ENCODE measurements at places on chromosomes 2 and 18.

GRCh38 chr2:50650403-50650810 is 381.5 kb downstream of the NRXN1 start:
- DNase-seq: no peak

DNA sequence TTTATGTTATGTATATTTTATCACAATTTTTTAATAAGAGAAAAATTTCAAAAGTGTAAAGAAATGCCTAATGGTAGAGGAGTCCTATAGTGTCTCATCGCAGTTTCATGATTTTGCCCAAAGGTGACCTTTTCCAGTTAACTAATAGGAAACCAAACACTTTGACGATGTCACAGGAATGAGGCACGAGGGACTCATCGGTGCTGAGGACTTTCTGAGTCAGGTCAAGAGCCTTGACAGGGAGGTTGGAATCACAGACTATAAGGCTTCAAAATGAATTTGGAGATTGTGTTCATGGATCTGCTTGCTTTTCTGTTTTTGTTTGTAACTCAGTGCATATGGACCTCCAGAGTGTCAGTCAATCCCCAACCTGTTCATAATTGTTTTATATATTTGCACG is 15.1 kb upstream of the RTTN start:
- DNase-seq: no peak

GRCh38 chr2:83943265-83943664 is 515.8 kb downstream of the SUCLG1 start:
- no peak for DNase-seq

DNA sequence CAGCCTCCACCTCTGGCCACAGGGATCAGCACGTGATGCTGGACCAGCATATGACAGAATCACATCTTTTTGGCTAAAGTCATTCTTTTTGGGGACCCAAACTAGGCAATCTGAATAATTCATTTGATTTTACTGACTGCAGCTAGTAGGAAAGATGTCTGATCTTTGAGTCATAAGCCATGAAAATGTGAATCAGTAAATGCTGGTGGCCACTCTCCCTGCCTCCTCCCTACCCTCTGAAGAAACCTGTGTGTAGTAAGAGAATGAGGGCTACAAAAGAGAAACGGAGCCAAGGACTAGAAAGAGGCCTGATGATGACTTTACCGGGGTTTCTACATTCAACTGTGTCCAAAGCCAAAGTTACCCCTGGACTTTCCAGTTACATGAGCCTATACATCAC is 10.1 kb upstream of the LRPPRC start:
- DNase-seq: no peak

DNA sequence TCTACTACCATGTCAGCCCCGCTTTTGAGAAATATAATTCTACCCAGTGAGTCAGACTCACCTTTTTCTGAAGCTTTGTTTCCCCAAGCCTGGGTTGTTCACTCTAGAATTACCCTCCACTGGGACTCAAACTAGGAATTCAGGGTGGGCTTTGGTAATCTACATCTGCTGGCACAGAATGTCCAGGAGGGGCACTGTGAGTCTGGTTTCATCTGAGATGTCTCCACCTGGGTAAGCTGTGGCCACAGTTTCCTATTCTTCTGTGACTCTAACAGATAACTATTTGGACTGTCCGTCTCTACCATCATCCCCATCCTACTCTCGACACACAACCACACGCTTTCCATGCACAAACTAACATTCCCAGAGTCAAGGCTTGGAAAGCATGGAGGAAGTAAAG is 457.2 kb downstream of the STK39 start:
- no peak for DNase-seq

GRCh38 chr2:21667638-21668037 is 543.9 kb downstream of the TDRD15 start:
- no peak for DNase-seq

DNA sequence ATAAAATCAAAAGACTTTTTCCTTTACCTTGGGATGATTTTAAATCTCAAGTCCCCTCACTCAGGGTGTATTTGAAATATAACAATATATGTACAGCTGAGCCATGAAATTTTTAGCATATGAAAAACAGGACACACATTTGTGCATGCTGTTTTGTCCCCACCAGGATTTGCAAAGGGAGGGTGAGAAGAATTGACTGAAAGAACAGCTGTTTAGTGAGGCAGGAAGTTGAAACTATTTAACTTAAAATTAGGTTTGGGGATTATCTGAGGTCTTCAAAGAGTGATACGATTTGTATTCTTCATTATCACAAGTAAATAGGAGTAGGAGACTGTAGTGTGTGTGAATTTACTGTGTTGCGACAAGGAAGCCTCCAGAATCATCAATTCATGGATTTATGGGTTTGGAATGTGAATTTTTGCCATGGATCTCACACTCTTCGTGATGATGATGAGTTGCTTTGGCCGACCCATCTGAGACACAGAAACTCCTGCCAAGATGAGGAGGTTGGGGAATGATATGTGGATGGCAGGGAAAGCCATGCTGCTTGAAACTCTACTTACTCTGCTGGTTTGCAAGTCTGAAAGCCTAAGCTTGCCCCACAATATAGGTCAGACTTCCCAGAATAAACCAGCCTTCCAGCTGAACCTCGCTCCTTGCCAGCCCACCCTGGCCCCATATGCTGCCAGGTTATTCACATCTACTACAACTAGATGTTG is 31.0 kb upstream of the SPATS2L start:
- DNase-seq: no peak

DNA sequence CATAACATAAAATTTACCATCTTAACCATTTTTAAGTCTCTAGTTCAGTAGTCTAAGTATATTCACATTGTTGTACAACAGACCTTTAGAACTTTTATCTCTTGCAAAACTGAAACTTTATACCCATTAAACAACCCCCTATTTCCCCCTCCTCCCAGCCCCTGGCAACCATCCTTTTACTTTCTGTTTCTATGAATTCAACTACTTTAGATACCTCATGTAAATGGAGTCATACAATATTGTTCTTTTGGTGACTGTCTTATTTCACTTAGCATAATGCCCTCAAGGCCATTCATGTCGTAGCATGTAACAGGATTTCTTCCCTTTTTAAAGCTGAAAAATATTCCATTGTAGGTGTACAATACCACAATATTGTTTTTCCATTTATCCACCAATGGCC is 129.8 kb downstream of the PDE11A start:
- DNase-seq: no peak

DNA sequence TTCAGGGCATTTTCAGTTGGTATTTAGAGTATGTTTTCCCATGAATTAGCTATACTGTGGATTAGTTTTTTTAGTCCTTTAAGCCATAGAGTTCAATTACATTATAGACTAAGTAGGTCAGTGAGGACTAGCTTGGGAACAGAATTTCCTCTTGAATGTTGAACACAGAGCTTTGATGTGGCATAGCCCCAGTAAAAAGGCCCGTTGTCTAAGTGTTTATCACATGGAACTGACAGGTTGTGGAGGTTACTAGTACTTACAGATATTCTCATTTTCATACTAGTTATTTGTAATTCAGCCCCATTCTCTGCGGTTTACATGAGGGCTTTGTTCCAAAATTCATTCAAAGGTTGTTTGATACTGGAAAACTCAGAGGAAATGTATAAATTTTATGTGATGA is 6.2 kb downstream of the INSIG2 start:
- no peak for DNase-seq

- DNase-seq: no peak
These were observed 507.8 kb downstream of the SPAG16 start for GRCh38 chr2:213792045-213792444.

DNA sequence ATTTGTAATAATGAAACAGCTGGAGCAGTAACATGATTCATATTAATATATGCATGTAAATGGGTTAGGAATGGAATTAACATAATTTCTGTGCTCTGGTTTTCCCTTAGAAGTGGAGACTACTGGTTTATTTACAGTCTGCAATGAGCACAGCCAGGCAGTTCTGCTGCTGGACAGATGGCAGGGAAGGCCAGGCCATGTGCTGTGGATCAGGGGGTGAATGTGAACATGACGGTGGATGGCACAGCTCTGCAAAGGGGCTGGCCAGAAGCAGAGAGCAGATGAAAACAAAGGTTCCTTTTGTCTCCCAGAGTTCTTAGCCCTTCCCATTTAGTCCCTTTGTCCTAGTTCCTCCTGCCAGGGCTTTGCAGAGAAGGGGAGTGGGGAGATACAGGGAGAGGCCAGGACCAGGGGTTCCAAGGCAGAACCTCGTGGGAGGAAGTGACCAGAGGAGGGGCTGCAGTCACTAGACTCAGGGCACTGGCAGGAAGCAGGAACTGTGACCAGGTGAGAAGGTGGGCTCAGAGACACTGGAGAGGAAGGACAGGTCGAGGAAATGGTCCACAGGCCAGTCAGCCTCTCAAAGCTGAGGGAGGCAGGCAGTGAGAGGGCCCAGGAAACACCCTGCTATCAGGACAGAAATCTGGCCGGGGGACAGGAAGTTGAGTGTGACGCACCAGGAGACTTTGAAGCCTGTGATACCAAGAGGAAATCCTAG is 112.9 kb upstream of the ATP8B1 start:
- no peak for DNase-seq

DNA sequence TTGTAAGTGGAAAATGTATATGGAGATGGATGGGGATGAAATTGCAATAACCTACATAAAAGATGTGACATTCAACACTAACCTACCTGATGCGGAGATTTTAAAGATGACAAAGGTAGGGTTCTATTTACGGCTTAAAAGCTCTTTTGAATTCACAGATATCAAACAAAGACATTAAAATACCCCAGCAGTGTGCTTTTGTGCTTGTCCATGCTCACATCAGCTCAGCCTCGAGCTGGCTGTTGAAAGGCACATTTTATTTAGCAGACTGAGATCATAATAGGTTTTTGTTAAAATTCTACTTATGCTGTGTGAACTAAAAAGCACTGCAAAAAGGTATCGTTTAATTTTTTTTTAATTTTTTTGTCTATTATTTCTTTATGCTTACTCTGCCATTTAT is 96.0 kb upstream of the CDCA7 start:
- no peak for DNase-seq
